Ascending aorta (tissue), 2 donors: ENCODE measurements at places on chromosomes 1 and 21. TPM values are rescaled to one million over a fixed set of nuclear protein-coding genes. Genes with fewer than 3 reads are reported as not detected.
A peak's percentile ranks its signal among the peaks of the same experiment; 100 is the strongest.

DNA sequence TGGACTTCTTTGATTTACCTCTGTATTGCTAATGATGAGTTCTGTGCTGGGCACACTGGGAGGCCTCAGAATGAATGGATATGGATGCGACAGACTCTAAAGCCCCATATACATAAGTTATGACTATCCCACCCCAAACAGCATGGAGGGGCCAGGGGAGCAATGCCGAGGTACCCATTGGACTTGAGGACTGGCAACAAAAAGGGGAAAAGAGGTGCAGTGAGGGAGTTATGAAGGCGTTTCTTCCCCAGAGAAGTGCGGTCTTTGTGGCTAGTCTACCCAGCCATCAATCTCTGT is 15.2 kb upstream of the CDCA8 start:
- H3K27ac ChIP-seq, result no peak overlapping the region
- H3K4me3 ChIP-seq, result no peak overlapping the region
- H3K36me3 ChIP-seq, result peaks cover 5% of the 10 kb centered on the region
- DNase-seq, result no peak
- no peaks in the 10 kb centered on the region for H3K4me1 ChIP-seq

- peaks cover 43% of the 10 kb centered on the region for H3K4me1 ChIP-seq
- peak overlapping the region; percentile 78 for H3K4me3 ChIP-seq
- peak overlapping the region; percentile 85 for H3K27ac ChIP-seq
- DNase-seq, result no peak
- H3K36me3 ChIP-seq, result peaks cover 39% of the 10 kb centered on the region
Observed at GRCh38 chr1:40982721-40983120, 3.2 kb downstream of the CTPS1 start.

- no peak overlapping the region for H3K27ac ChIP-seq
- no peak overlapping the region for H3K4me3 ChIP-seq
- no peaks in the 10 kb centered on the region for H3K27me3 ChIP-seq
- no peaks in the 10 kb centered on the region for H3K4me1 ChIP-seq
Observed at GRCh38 chr1:179709841-179710329, 33.2 kb upstream of the FAM163A start.

USH2A gene
- not detected for total RNA-seq

GRCh38 chr1:178477841-178478240 is 18.9 kb downstream of the CLEC20A start:
- no peaks in the 10 kb centered on the region for H3K4me1 ChIP-seq
- H3K27ac ChIP-seq, result no peak overlapping the region
- H3K36me3 ChIP-seq, result peaks cover 32% of the 10 kb centered on the region
- no peak overlapping the region for H3K4me3 ChIP-seq

GRCh38 chr1:74830766-74831165 is 97.8 kb downstream of the TYW3 start:
- DNase-seq, result no peak
- no peak overlapping the region for H3K27ac ChIP-seq
- H3K36me3 ChIP-seq, result no peaks in the 10 kb centered on the region
- no peak overlapping the region for H3K4me3 ChIP-seq
- H3K4me1 ChIP-seq, result no peaks in the 10 kb centered on the region

DNA sequence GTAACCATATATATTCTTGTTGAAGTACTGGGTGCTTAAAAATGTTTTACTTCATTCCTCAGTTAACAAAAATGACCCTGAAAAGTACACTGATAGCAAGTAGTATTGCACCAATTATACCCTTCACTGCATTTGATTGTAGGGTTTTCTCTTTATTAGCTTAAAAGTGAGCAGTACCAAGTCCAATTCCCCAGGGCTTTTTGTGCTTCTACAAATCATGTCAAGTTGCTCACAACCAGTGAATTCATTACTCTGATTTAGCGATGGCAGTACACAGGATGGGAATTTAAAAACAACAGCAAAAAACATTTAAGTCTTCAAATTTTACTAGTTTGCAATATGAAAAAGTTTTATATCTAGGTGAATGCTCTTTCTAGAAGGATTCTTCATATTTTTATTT is 436.4 kb downstream of the PTBP2 start:
- DNase-seq, result no peak
- H3K4me1 ChIP-seq, result no peaks in the 10 kb centered on the region
- no peaks in the 10 kb centered on the region for H3K27me3 ChIP-seq
- no peak overlapping the region for H3K4me3 ChIP-seq

DNA sequence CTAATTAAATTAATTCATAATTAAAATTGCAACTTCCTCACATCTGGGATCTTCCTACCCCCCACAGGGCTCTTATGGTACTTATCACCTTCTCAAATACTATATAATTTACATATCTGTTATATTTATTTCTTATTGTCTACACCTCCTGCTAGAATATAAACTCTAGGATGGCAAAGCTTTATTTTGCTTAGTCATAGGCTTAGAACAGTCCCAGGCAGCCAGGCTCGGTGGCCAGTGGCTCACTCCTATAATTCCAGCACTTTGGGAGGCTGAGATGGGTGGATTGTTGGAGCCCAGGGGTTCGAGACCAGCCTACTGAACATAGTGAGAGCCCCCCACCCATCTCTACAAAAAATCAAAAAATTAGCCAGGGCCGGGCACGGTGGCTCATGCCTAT is 10.0 kb upstream of the VPS13D start:
- DNase-seq, result no peak
- H3K4me3 ChIP-seq, result no peak overlapping the region
- no peak overlapping the region for H3K27ac ChIP-seq
- no peaks in the 10 kb centered on the region for H3K4me1 ChIP-seq
- no peaks in the 10 kb centered on the region for H3K36me3 ChIP-seq
- no peaks in the 10 kb centered on the region for H3K27me3 ChIP-seq

- DNase-seq, result no peak
- H3K27ac ChIP-seq, result no peak overlapping the region
- H3K4me3 ChIP-seq, result no peak overlapping the region
- no peaks in the 10 kb centered on the region for H3K36me3 ChIP-seq
- no peaks in the 10 kb centered on the region for H3K27me3 ChIP-seq
Observed at GRCh38 chr1:66246351-66247269, 287.3 kb upstream of the SGIP1 start.

ARHGEF10L gene
- 177 TPM for total RNA-seq

DNA sequence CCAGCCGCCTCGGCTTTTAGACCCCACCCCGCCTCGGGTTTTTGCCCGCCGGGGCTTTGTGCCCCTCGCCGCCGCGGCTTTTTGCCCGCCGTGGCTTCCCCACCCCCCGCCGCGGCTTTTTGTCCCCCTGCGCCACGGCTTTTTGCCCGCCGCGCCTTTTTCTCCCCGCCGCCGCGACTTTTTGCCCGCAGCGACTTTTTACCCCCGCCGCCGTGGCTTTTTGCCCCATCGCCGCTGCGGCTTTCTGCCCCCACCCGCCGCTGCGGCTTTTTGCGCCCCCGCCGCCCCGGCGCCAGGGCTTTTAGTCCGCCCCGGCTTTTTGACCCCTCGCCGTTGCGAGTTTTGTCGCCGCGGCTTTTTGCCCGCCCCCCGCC is 474.4 kb downstream of the FAM72C start:
- H3K27me3 ChIP-seq, result no peaks in the 10 kb centered on the region
- no peaks in the 10 kb centered on the region for H3K36me3 ChIP-seq
- DNase-seq, result no peak
- no peak overlapping the region for H3K27ac ChIP-seq
- H3K4me3 ChIP-seq, result peak overlapping the region; percentile 55

- H3K4me1 ChIP-seq, result no peaks in the 10 kb centered on the region
- H3K4me3 ChIP-seq, result no peak overlapping the region
- H3K36me3 ChIP-seq, result no peaks in the 10 kb centered on the region
- DNase-seq, result no peak
Observed at GRCh38 chr1:98903261-98903660, 101.4 kb downstream of the PLPPR5 start.

DNA sequence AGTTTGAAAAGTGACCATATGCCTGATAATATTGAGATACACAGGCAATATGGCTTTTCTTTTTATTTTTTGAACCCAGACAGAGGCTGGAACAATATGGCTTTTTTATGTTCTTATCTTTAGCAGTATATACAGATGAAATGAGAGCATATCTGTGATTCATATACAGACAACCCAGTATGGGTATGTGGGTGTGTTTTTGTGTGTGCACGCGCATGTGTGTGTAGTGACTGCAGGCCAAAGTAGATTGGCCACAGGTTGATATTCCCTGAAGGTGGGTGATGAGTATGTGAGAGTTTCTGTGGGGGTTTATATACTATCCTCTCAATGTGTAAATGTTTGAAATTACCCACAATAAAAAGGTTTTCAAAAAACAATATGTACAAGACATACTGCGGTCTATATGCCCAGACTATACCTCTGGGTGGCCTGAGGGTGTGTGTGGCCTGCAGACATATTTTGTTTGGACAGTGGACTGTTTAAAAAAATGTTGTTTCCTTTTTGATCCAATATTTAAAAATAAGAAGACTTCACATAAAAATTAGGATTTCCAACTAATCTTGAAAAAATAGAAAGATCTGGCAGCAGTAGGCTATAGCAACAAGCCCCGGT is 26.3 kb upstream of the TIAM1 start:
- no peak overlapping the region for H3K27ac ChIP-seq
- no peaks in the 10 kb centered on the region for H3K4me1 ChIP-seq
- H3K27me3 ChIP-seq, result no peaks in the 10 kb centered on the region
- H3K36me3 ChIP-seq, result no peaks in the 10 kb centered on the region

- H3K27ac ChIP-seq, result no peak overlapping the region
- H3K27me3 ChIP-seq, result no peaks in the 10 kb centered on the region
- no peaks in the 10 kb centered on the region for H3K36me3 ChIP-seq
- no peak for DNase-seq
- H3K4me1 ChIP-seq, result peaks cover 3% of the 10 kb centered on the region
- no peak overlapping the region for H3K4me3 ChIP-seq
Observed at GRCh38 chr1:184075055-184076029, 23.8 kb downstream of the TSEN15 start.
